ENCODE measurements at places on chromosomes 4 and X.

- no peak for DNase-seq
These were observed 35.8 kb downstream of the UNC5C start for GRCh38 chr4:95513022-95513421.

- DNase-seq = no peak
These were observed 1312.6 kb downstream of the PCDH18 start for GRCh38 chr4:136219592-136220125.

DNA sequence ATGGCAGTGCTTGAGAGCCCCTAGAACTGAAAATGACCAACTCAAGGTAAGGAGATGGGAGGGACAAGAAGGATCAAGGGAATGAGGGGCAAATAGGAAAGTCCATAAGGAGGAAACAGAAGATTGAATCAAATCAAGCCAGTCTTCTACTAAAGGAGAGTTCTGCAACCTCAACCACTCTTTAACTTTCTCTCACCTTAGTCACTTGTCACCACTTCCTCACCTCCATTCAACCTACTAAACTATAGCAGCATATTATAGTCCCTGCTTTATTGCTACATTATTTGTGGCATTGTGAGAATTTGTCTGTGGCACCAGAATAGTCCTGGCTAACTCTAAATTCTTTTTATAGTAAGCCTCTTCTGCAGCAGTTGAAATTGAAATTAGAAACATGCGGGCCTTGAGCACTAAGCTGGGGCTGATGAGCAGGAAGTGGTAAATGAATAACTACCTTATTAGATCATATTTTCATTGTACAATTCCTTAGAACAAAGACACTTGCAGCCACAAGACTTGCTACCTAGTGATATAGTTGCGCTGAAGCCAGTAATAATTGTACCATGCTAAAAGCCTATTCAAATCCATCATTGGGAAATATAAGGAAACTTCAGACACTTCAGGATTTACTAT is 336.9 kb downstream of the ZNF674 start:
- DNase-seq = no peak

- DNase-seq = no peak
These were observed 12.4 kb downstream of the EPGN start for GRCh38 chr4:74320559-74321118.

- no peak for DNase-seq
These were observed 12.4 kb upstream of the FRYL start for GRCh38 chr4:48792348-48793006.

DNA sequence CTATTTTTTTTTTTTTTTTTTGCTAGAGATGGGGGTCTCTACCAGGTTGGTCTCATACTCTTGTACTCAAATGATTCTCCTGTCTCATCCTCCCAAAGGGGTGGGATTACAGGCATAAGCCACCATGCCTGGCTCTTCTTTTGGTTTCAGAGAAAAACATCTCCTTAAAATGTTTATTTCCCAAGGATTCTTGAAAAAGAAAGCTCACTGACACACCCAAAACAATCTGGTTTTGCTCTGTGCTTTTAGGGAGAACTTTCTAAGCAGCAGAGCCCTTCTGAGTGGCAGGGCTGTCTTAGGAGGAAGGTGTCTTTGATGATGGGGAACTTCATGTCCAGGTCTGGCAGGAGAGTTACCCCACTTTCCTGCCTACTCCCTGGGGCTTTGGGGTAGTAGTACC is 1.2 kb downstream of the SOD3 start:
- no peak for DNase-seq

DNA sequence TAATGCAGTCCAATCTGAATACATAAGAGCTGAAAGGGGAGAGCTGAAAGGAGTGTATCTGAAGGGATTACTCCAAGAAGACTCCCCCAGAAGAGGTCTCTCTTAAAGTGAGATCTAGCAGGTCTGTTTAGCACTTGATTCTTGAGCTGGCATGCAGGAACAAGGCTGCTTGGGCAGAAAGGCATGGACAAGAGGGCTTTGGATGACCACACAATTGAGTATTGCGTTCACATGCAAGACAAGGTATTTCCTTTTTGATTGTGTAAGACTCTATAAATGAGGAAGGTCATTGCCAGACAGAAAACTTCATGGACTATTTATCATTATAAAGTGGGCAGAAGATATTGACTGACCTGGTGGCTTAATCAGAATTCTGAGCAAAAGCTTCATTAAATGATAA is 145.5 kb upstream of the AFF2 start:
- no peak for DNase-seq

GRCh38 chr4:109383823-109384222 is 49.8 kb upstream of the SEC24B start:
- no peak for DNase-seq

DNA sequence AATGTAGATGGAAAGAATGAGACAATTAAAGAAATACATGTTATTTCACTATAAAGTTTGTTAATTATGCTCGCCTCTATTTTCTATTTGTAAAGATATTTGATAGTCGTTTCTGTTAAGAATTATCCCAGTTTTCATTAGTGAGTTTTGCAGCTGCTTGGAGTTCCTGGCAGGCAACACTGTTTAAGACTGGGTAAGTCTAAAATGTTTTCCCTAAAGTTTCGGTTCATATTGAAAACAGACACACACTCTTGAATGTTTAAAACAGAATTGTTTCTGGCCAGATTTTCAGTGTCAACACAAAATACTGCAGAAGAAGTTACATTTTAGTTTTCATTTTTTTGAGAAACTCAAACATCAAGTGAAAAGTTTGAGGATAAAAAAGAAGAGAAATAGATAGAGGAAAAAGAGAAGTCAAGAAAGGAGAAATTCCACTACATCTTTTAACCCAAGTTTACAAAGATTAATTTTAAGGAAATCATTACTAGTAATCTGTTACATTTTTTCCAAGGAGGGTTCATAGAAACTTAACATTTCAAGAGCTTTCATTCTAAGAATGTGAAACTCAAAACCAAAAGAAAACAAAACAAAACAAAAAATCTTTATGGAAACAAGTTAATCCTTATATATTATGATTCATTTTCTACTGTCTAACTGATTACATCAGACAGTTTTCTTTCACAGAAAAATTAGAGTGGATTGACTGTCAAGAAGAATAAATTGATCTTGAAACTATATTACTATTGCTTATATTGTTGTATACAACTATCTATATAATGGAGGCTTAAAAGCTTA is 305.5 kb downstream of the FAT4 start:
- DNase-seq = no peak

- no peak for DNase-seq
These were observed 76.7 kb upstream of the TMEM150C start for GRCh38 chr4:82638479-82638878.

DNA sequence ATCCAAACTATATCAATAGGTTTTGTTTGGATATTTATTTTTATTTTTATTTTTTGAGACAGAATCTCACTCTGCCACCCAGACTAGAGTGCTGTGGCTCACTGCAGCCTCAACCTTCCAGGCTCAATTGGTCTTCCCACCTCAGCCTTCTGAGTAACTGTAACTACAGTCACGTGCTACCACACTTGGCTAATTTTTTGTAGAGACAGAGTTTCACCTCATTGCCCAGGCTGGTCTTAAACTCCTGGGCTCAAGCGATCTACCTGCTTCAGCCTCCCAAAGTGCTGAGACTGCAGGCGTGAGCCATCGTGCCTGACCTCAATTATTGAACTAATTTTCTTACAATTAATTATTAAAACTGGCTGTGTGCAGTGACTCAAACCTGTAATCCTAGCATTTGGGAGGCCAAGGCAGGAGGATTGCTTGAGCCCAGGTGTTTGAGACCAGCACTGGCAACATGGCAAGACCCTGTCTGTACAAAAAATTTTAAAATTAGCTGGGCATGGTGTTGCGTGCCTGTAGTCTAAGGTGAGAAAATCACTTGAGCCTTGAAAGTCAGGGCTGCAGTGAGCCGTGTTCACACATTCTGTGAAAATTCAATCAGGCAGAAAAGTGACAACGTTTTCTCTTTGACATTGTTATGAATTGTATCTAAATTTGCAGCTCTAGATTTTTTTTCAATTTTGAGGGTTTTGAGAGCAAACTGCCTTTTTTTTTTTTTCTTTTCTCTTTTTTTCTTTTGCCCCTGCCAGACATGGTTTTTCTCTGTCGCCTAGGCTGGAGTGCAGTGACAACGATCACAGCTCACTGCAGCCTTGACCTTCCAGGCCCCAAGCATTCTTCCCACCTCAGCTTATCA is 66.0 kb downstream of the UBE2K start:
- no peak for DNase-seq

- no peak for DNase-seq
These were observed 119.1 kb upstream of the CPEB2 start for GRCh38 chr4:14883166-14883565.

- no peak for DNase-seq
These were observed 2.4 kb upstream of the ARHGEF6 start for GRCh38 chrX:136783159-136783558.

GRCh38 chr4:100539706-100540105 is 21.9 kb upstream of the EMCN start:
- no peak for DNase-seq

DNA sequence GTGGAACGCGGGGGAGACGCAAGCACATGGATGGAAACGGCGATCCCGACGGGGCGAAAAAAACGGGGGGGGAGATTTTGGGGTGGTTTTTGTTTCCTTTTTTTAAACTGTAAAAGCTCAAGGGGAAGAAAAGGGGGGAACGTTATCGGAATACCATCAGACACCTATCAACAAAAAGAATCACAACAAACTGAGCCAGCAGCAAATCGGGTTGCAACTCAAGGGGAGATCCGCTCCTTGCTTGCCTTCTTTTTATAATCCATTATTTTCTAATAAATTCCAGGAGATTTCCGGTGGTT is 616 bp downstream of the MAML3 start:
- DNase-seq = no peak

DNA sequence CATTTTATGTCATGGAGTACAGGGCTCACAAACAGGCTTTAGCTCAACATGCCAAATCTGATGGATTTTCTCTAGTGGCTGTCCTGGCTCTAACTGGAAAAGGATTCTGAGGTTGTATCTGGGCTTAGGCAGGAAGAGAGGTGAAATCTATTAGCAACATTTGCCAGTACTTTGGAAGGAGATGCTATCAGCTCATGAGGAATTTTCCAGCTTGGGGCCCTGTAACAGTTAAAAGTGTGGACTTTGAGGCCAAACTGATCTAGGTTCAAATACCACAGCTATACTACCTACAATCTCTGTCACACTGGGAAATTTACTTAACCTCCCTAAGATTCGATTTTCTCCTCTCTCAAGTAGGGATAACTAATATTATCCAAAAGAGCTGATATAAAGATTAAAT is 119.0 kb upstream of the HCCS start:
- no peak for DNase-seq

DNA sequence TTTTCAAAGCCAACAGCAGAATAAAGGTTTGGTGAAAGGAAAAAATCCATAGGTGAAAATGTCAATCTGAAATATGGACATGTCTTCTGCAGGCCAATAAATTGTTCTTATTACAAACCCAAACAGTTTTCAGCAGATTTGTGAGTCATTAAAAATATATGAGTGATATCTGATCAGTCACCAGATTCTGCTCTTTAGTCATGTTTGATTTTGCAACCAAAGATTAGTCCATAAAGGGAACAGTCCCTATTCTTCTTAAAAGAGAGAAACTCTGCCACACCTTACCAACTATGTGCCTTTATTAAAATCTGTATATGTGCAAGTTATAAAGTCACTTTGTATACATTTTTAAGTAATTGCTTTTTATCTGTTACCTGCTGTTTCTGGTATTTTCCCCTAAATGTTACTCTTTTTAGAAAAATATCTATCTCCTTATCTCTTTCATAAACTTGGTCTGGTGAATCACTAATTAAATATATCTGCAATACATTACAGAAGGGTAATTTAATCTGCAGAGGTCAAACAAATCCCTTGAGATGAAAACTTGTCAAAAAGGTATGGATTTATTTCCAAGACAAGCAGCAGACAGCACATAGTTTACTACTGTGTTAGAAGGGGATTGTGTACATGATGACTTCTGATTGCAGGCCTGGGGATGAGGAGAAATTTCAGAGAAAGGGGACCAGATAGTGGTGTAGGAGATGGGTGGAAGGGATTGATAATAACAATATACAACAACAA is 322.9 kb upstream of the NWD2 start:
- DNase-seq = no peak

- DNase-seq = no peak
These were observed 8.3 kb downstream of the S100G start for GRCh38 chrX:16658284-16658683.

- no peak for DNase-seq
These were observed 384.8 kb downstream of the AFF2 start for GRCh38 chrX:148885203-148885602.

GRCh38 chr4:153013202-153013977 is 77.3 kb downstream of the FHDC1 start:
- DNase-seq = no peak

GRCh38 chrX:427812-428725 is 41.4 kb upstream of the PPP2R3B start:
- DNase-seq = no peak

GRCh38 chr4:48470570-48470969 is 12.6 kb upstream of the SLC10A4 start:
- no peak for DNase-seq

GRCh38 chrX:139751053-139751452 is 43.1 kb upstream of the MCF2 start:
- DNase-seq = no peak

DNA sequence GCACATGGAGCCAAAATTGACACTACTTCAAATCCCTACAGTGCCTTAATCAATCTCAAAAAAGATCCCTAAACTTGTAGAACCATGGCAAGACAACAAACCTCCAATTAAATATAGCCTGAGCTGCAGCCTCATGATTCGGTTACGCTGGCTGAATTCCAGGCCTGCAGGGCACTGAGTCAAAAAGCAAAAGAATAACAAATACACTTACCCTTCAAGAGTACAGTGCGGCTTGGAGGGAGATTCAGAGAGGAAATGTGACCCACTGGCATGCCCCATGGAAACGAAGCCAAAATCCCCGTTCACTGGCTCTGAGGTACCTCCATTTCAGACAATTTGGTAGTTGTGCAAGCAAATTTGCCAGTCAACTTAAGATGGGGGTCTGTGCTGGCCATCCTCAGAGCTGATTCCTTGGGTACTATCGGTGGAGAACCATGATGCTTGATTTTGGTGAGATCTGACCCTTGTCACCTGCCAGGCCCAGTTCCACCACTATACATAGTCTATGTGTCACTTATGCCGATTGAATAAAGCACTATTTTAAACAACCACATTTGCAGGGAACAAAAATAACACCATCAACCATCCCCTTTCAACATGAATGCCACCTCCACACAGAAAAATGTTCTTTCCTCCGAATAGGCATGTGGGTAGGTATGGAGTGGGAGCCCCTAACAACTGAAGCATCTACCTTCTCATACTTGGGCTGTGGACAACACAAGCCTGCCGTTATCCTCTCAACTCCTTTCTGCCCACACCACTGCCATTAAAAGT is 2.1 kb downstream of the C4orf54 start:
- no peak for DNase-seq

- no peak for DNase-seq
These were observed 57.2 kb upstream of the MAML3 start for GRCh38 chr4:140211161-140211560.

- no peak for DNase-seq
These were observed 76.8 kb upstream of the MCF2 start for GRCh38 chrX:139784807-139785206.

DNA sequence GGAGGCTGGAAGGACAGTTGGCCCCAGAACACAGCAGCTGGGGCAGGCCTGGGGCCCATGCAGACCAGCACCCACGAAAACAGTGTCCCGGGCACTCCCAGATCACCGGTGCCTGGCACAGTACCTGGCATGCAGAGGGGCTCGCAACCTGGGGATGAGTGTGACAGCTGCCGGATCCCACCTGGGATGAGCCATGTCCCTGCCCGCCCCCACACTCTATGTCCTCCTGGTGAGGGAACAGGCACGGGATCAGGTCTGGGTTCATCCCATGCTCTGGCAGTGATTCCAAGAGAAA is 22.8 kb upstream of the PPP2R2C start:
- DNase-seq = no peak

- no peak for DNase-seq
These were observed 14.2 kb upstream of the C1QTNF7 start for GRCh38 chr4:15413623-15414019.

Measured in cortex of kidney (tissue), 1 donor.